ENCODE measurements at places on chromosomes 6 and 20.

DNA sequence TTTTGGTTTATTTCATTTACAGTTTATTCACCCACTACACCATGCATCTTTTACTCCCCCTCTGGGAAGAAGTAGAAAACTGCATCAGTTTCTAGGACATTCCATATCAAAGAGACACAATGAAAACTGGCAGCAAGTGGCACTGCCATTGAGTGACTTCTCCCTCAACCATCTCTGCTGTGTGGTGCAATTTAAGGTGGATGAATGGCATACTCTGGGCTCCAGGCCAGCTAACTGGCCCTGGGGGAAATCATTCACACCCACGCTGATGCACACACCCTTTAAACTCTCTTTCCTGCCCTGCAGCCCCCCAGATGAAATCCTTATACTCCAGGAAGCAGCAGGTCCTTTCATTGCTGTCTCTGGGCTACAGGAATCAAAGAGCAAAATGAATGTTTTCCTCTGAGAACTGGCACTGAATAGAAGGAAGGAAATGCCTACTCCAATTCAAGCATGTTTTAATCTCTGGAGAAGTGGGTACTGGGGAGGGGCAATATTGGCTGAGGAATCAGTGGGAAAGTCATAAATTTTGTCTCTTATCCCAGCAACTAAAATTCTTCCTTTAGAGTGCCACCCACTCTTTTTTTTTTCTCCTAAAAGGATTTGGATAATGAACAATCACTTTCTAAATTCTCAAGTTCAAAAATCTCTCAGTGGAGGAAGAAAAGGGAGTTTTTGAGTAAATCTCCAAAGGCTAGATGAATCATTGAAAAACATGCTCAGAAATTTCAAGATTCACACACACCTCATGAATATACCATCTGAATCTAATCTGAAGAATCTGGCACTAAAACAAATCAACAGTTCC is 16.9 kb upstream of the RFPL4B start:
- DNase-seq: no peak

DNA sequence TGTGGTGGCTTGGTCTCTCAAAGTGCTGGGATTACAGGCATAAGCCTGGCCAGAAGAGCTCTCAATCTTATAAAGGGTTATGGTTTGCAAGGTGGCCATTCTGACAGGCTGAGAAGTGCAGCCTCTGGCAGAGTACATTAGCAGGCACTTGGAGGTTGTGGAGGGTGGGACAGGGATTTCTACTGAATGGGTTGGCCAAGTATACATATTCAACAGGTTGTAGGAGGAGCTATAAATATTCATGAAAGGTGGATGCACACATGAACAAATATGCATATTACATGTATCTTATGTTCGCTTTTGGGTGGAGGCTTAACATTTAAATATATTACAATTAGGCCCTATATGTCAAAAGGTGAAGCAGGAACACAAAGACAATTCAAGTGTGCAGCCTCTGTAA is 20.0 kb upstream of the KCNK5 start:
- no peak for DNase-seq

DNA sequence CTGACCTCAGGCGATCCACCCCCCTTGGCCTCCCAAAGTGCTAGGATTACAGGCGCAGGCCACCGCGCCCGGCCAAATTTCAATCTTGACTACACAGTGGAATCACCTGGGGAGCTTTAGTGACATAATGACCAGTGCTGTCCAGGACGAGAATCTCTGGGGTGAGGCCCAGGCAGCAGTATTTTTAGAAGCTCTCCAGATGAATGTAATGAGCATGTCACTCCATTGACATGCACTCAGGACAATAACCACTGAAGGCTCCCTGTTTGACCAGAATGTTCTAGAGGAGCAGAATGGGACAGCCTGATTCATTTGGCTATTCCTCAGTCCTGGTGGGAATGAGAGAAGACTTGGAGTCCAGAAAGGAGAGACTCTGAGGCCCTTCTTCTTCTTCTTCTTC is 39.2 kb downstream of the SRSF3 start:
- no peak for DNase-seq

DNA sequence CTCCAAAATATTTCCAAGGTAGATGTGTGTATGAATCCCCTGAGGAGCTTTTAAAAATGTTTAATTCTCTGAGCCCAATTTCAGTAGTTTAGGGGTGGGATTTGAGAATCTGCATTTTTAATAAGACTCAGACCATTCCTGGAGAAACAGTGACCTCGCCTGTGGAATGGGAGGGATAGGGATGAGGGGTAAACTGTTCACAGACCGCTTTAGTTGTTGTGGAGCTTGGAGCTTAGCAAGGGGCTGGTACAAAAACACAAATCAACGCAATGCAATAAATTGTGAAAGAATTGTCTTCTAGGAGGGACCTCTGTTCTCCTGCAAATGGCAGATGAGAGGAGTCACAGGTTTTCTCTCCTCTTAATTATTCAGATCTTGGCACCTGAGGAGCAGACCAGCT is 239.3 kb upstream of the SULF2 start:
- no peak for DNase-seq

- DNase-seq: no peak
These were observed 3.9 kb upstream of the LAMA5 start for GRCh38 chr20:62370807-62371587.

- no peak for DNase-seq
These were observed 88.0 kb downstream of the PRND start for GRCh38 chr20:4809707-4810106.

DNA sequence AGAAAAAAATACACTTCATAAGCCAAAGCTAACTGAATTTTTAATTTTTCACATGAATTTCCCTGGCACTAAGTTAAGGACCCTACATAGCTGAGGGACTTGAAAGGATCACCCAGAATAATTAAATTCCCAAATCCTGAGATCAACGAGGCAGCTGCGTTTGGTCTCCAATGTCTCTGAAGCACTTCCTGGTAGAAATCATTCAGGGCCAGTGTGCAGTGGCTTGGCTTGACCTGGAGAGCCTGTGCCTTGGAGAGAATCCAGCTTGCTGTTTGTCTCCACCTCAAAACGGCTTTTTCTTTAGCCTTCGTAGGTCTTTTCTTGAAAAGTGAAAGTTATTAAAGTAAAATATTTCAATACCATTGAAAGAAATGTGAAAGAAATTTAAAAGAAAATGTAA is 92.4 kb downstream of the SMOC2 start:
- no peak for DNase-seq

DNA sequence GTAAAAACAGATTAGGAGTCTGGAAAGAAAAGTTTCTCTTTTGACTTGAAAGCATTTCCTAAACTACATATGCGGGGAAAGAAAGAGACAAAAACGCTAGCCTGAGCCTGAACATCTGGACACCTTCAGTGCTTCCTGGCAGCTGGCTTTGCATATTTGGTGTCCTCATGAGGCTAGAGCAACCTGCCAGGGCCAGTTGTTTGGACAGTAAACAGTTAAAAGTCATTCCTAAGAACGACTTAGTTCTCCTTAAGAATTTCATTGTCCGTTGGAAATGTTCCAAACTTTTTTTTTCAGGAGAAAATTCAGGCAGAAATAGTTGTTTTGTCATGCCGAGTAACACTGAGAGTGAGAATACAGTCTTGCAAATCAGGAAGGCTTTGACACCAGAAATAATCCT is 199.8 kb downstream of the SMOC2 start:
- DNase-seq: no peak

- no peak for DNase-seq
These were observed 23.5 kb downstream of the SNAP25 start for GRCh38 chr20:10242166-10242565.

DNA sequence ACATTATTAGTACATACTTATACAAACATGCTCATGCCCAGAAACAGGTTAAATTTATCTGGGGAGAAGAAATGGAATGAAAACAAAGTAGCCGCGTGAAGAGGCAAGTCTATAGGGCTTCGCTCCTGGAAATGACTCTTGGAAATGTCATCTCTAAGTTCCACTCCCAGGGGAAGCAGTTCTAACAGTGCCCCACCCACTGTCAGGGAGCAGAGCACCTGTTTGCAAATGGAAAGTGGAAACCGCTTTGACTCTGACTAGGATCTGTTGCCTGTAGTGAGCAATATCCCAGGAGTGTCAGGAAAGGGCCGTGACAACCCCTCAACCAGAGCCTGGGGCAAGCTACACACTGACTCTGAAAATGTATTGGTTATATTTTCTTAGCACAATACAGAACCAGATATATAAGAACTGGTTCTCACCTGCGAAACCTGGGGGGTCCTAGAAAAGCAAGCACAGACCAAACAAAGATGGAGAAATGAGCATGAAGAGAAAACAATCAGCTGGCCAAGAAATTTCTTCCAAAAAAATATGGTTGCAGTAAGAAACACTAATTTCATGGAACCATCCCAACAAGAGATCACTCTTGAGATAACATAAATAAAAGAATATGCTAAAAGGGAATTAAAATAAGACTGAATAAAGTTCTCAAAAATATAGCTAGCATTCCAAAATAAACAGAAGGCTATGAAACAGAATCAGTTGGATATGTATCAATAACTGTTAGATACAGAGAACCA is 47.5 kb upstream of the CRISP1 start:
- no peak for DNase-seq

- DNase-seq: no peak
These were observed 70.3 kb downstream of the HUS1B start for GRCh38 chr6:586553-586952.

DNA sequence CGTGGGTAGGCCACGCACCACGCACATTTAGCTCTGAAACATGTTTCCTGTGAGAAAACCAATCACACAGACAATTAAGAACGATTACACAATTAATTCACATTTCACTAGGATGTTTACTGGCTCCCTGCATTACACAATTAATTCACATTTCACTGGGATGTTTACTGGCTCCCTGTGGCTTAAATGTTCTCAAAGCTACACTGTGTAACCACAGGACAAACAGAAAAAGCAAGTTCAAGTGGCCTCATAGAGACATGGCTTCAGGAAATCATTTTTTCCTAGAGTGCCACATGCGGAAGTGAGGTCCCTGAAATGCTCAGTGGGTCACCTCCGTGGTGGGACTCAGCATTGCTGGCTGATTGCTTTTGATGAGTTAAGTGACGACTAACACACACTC is 61.7 kb upstream of the XRN2 start:
- no peak for DNase-seq

DNA sequence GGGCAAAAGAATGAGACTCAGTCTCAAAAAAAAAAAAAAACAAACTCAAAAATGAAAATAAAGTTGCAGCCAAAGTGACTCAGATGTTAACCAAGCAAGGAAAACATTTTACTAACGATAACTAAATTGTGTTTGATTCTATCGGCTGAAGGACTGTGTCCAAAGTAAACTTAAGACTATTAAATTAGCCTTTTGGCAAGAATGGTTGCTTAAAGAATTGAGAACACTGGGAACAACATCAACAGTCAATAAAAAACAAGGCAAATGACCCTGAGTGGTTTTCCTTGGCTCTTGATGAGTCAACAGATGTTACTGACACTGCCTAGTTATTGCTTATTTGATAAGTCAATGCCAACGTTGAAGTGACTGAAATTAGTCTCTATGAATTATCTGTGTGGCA is 36.7 kb downstream of the POU3F2 start:
- no peak for DNase-seq

Data from activated gamma-delta T cell (primary cell).